ENCODE measurements at places on chromosomes 7 and 10. TPM values are rescaled to one million over a fixed set of nuclear protein-coding genes. Genes with fewer than 3 reads are reported as not detected.

DNA sequence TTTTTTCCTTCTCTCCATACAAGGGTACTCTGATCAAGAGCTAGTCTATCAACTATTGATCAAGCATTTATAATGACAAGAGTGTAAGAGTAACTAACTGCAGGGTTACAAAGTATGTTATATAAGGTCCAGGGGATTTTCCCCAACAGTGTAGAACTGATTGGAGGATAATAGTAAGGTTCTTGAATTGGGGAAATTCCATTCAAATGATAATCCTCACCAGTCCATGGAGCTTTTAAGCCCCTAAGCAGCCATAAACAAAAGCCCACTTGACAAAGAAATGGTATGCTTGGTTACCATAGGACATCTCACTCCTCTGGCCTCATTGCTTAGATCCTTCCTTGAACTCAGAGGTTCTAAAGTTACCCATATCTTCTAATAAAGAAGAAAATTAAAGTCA, 8.2 kb downstream of the YME1L1 start:
- DNase-seq = no peak

GRCh38 chr10:13650961-13651360, 64.2 kb downstream of the PRPF18 start:
- DNase-seq = no peak

DNA sequence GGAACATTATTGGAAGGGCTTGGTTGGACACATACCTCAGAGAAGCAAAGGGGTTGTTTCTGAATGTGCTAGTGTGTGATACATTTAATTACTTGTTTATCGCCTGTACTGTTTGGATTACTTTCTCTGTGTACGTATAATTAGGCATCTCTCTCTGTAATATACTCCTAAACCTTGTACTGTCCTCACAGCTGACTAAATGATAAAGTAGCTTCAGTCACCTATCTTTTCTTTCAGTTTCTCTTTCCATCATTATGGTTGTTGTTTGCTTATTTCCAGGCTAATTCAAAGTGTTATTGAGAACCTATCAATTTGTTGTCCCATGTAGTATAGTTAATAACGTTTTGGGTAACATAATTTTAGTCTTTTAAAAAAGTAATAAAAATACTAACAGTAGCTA, 34.0 kb downstream of the MXI1 start:
- DNase-seq = no peak

GRCh38 chr10:111137007-111137406, 60.2 kb downstream of the ADRA2A start:
- DNase-seq = no peak

Gene SLK
- total RNA-seq = 40.8 TPM

Gene MARCHF5
- total RNA-seq = 66.2 TPM

- no peak for DNase-seq
Measured at GRCh38 chr7:30556840-30557239, 37.8 kb upstream of the GARS1 start.

GRCh38 chr10:80492848-80493521, 38.9 kb downstream of the TSPAN14 start:
- DNase-seq = no peak

- no peak for DNase-seq
Measured at GRCh38 chr10:124746992-124747391, 2.8 kb upstream of the FAM53B start.

DNA sequence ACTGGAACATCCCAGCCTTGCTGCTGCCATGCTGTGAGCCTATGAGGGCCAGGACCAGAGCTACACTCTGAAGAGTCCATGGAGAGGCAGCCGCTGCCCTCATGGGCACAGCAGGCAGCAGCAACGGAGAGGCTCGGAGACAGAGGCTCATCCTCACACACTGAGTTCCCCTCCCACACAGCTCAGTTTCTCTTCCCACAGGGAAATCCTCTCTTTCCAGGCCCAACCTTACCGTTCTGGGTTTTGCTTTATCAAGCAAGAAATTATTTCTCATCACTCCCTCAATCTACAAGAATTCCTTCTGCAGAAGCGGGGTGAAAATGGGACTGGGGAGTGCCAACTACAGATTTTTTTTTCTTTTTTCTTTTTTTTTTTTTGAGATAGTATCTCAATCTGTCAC, 36.6 kb downstream of the GOLGA7B start:
- DNase-seq = no peak

Gene CALHM2
- 5.9 TPM for total RNA-seq

DNA sequence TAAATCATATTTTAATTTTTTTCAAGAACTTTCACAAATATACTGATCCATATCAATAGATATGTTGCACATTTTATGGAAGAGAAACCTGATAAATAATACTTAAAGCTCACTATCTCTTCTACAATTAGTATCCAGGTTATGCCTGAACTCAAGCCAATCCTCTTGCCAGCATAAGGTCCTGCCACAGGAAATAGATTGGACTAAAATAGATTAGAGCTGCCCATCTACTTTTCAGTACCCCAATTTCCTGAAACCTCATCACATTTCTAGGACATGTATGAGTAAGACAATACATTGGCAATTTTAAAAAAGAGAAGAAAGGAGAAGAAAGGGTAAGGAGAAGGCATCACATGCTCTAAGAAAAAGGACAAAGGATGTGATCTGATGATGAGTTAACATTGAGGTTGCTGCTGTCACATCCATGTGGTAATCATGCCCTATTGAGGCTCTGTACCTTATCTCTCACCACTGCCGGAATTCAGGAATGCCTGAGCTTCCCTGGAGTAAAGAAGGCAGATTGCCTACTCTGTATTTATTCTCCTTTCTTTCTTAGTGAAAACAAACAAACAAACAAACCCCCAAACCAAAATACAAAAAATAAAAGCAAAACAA, 199.7 kb downstream of the ANK3 start:
- DNase-seq = no peak

All from Panc1 (cell line).